ENCODE measurements at places on chromosomes 4 and X.
A peak's percentile ranks its signal among the peaks of the same experiment; 100 is the strongest.

GRCh38 chr4:59412739-59413138, 1787.4 kb upstream of the ADGRL3 start:
- DNase-seq, result no peak

GRCh38 chrX:103437147-103437873, 61.0 kb downstream of the BEX3 start:
- DNase-seq, result no peak

GRCh38 chrX:151752847-151753246, 18.3 kb downstream of the CNGA2 start:
- no peak for DNase-seq

GRCh38 chrX:134676436-134676835, 18.2 kb upstream of the PLAC1 start:
- no peak for DNase-seq

GRCh38 chrX:20309806-20310205, 43.1 kb upstream of the RPS6KA3 start:
- no peak for DNase-seq

GRCh38 chrX:95382799-95383198, 1301.8 kb upstream of the DIAPH2 start:
- no peak for DNase-seq

DNA sequence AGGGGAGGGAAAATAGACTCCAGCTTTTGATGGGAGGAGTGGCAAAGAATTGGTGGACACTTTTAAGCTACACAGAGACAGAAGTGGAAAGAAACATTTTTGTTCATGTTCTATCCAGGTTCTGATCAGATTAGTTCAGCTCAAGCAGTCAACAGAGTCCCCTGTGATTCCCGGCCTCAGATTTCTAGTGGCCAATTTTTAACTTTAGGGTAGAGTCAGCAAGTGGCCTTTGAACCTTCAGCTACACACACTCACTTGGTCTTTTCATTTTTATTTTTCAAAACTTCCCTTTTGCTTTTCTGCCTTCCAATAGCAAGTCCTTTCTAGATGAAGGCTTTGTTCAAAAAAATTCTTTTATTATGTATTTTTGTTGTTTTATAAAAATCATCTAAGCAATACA, 169.2 kb upstream of the RPS6KA3 start:
- DNase-seq, result no peak

DNA sequence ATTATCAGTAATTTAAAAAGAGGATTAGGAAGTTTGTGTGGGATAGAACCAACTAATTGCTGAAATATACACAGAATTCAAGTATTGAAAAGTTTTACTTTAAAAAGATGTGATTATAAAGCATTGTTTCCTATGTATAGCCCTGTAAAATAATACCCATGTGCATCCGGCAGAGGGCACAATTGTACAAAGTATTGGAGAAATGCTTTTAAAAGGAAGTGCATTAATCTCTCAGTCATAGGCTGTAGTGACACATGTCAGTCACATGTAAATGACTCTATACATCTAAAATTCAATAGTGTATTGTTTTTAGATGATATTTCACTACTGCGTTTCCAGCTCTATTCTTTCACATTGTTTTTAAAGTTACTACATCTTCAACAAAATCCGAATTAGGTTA, 9.7 kb upstream of the GEMIN8 start:
- DNase-seq, result peak; percentile 56

GRCh38 chr4:104596189-104596588, 101.5 kb upstream of the CXXC4 start:
- DNase-seq, result no peak

GRCh38 chr4:8583655-8584025, 3.4 kb downstream of the GPR78 start:
- no peak for DNase-seq

GRCh38 chr4:163331629-163332376, 593 bp downstream of the NPY1R start:
- DNase-seq, result no peak

- no peak for DNase-seq
These were observed 16.1 kb downstream of the TNIP3 start for GRCh38 chr4:121148000-121148399.

GRCh38 chrX:46707274-46707965, 51.5 kb downstream of the SLC9A7 start:
- no peak for DNase-seq

DNA sequence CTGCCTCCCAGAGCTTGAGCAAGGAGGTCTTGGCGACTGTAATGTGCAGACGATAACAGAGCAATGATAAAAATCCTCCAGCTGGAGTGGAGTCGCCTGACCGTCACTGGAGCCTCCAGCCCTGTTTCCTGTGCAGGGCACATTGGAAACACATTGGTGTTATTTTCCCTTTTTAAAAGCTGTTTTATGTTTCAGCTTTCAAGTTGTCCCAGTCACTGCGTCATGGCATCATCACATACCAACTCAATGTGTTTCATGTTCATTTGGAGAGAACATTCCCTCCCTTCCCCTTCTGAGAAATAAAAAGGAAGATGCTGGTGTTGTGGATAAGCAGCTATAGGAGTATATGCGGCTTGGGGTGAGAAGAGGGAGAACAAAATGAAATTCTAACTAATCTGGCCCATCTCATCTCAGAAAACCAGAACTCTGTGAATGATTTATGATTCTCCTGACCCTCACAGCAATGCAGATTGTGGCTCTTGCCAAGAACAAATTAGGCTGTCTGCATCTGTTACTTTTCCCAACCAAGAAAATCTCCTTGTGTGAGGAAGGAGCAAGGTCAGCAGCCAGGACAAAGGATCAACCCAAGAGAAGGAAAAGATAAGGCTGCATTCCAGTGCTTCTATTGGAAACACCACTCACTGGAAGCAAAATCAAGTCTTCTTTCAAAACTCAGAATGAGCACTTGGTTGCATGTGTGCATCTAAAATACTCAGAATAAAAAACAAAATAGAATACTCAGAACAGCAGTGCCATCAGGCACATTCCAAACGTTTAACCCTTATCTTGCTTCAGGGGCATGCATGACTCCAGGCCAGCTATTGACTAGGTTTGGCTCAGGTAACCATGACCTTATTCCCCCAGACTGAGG, 134.4 kb downstream of the RASL11B start:
- no peak for DNase-seq

DNA sequence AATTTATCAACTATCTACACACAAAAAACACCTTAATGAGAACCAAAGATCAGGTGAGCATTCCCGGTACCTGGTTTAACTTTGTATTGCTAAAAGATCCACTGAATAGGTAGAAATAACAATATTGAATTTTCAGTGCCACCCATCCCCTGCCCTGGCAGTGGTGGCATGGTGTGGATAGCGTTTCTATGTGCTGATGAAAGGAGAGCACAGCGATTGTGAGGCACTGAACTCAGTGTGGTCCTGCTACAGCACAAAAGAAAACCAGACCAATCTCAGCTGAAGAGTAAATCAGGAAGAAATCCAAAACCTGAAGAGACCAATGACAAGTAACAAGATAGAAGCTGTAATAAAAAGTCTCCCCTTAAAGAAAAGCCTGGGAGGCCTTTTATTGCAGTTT, 984.6 kb upstream of the AGA start:
- no peak for DNase-seq

GRCh38 chr4:120796271-120796670, 126.3 kb downstream of the PRDM5 start:
- no peak for DNase-seq

DNA sequence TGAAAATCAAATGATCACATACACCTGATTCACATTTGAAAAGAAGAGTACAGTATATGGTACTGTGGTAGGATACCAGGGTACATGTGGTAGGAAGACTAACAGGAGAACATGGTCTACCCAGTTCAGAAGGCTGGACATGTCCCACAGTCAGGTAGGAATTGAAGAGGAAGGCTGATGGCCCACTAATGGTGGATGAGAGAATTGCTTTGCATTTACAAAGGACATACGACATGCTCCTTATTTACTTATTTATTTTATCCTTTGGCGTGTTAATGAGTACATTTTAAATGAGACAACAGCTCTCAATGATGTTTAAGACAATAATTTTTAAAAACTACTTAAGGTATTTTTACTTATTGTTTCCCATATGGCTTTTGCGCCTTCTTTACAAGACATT, 106.7 kb upstream of the BMP2K start:
- no peak for DNase-seq

GRCh38 chr4:166903408-166903807, 330.9 kb downstream of the SPOCK3 start:
- no peak for DNase-seq

DNA sequence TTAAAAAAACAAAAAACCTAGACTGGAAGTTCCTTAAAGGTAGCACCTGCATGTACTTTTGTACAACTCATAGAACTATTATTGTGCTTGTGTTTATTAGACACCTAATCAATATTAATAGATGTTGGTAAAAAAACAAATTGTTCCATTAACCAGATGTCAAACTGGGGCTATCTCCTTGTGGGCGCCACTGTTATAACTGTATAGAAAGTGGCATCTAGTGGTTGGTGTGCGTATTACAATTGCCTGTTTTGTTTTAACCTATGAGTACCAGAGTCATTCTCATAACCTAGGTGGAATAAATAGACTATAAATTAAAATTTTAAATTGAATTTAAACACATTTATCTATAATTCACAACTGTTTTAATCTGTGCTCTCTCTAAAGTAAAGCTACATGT, 97.4 kb downstream of the COL4A5 start:
- no peak for DNase-seq
